ENCODE measurements at places on chromosomes 7 and 10. TPM values are rescaled to one million over a fixed set of nuclear protein-coding genes. Genes with fewer than 3 reads are reported as not detected.

The LRIT1 gene
- not detected for polyA plus RNA-seq

The MORN4 gene
- 1.8 TPM for polyA plus RNA-seq

The TMEM176B gene
- polyA plus RNA-seq, result 5.7 TPM

The TSPAN15 gene
- polyA plus RNA-seq, result 8.0 TPM

The ITIH5 gene
- 2.6 TPM for polyA plus RNA-seq

The RET gene
- 0.07 TPM for polyA plus RNA-seq

The MYOZ1 gene
- 3.1 TPM for polyA plus RNA-seq

The NOS3 gene
- polyA plus RNA-seq, result 4.5 TPM

The PI4K2A gene
- 11.5 TPM for polyA plus RNA-seq

The MINDY4 gene
- 1.3 TPM for polyA plus RNA-seq

The ZNF777 gene
- 5.7 TPM for polyA plus RNA-seq

The COL28A1 gene
- 0.60 TPM for polyA plus RNA-seq

The ASB10 gene
- polyA plus RNA-seq, result 0.01 TPM

The GPR146 gene
- 6.3 TPM for polyA plus RNA-seq

The PTPN20 gene
- polyA plus RNA-seq, result 2.3 TPM

The PON3 gene
- polyA plus RNA-seq, result 1.2 TPM

All from esophagus (tissue), 2 donors.